GM04504 (cell line): ENCODE measurements at places on chromosomes 13 and 19.

DNA sequence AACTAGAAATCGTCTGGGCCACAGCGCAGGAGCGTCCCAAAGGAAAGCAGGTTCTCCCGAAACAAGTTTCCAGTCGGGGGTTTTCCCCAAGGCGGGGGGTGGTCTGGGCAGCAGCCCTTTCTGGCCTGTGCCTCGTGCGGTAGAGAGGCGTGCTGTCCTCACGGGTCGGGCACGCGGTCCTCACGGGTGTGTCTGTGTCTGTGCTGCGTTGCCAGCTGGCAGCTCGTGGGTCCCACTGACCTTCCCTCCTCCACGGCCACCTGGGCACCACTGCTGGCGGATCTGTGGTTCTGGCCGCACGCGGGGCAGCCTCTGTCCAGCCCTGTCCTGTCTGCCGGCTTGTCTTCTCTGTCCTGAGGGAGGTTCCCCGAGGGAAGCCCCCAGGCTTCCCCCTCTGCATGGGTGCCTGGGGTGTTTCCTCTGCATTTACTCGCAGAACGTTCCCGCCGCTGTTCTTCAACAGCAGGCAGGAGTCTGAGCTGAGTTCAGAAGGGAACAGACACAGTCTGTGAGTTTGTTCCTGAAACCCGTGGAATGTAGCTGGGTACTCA is 98.2 kb upstream of the MCF2L start:
- no peak for DNase-seq

DNA sequence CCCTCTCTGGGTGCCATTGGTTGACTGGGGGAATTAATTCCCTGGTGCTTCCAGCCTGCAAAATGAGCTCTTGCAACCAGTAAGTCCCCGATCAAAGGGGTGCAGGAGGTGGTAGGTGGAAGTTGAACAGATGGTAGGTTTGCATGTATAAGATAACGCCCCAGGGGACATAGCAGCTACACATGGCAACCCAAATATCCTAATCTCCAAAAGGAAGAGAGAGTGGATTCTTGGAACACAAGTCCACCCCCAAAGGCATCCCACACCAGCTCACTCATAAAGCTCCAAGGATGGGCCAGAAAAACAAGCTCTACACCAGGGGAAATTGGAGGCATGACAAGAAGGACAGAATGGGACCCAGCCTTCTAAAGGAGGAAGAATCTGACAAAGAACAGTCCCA is 4.8 kb downstream of the CD209 start:
- no peak for DNase-seq

DNA sequence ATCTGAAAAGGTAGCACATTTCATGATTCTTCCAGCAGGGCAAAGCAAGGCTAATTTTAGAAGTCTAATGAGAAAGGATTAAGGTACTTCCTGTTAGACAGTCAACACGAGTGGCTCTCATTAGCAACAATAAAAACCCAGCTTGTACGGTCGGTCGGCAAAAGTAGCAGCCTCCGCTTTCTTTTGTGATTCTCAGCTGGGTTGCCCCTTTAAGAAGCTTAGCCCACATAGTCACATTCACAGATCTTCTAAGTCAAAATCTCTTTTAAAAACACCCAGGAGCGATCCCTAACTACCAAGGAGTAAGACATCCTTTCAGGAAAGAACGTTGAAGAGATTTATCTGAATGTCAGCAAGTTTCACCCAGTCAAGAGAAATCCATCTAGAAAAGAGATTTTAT is 684.8 kb downstream of the DIAPH3 start:
- DNase-seq, result no peak

DNA sequence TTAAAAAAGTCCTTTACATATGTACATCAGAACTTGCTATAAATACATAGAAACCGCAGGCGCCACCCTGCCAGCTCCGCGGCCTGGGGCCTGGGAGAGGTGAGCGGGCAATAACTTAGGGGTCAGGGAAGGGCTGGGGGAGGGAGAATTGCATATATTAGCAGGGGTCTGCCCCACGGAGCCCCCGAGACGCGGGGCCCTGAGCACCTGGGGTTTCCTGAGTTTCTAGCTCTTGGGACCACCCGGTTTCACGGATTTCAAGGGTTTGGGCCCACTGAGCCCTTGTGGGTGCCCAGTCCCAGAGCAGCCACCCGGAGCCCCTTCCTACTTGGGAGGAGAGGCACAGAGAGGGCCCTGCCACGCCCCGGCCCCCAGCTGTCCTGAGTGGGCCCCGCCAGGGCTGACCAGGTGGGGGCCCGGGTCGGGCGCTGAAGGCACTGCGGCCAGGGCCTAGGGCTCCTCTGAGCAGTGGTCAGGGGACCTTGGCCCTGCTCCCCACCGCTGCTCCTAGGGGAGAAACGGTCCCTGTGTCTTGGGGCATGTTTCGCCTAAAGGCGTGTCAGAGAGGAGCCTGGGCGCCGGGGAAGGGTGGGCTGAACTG is 4.0 kb downstream of the GPX4 start:
- no peak for DNase-seq

DNA sequence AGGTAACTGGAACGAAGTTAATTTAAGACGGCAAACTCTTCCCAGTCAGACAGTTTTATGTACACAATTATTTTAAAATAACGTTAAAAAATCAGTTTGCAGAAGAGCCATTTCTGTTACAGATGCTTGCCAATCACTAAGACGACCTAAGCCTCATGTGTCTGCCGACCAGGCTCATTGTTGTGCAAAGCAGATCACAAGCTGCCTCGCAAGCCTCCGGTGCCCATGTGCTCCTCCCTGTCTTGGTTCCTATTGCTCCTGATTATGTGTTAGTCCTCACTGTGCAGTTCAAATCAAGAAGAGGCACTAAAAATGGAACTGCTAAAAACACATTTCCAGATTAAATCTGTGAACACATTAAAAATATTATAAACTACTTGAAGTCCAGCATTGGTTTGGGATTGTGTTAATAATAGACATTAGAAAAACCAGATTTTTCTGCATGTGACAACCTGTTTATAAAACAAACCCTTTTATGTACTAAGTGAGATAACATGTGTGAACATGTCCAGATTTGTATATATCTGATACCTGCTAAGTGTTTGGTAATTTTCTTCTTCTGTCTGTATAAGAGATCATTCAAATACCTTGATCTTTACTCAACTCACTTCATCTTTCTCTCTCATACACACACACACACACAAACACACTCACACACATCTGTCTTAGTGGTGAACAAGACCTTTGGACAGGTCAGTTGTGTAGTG is 81.9 kb upstream of the SLC15A1 start:
- DNase-seq, result no peak

- no peak for DNase-seq
Observed at GRCh38 chr13:108508263-108508662, 121.1 kb upstream of the MYO16 start.

- no peak for DNase-seq
Observed at GRCh38 chr13:110280985-110281688, 25.8 kb downstream of the COL4A1 start.

DNA sequence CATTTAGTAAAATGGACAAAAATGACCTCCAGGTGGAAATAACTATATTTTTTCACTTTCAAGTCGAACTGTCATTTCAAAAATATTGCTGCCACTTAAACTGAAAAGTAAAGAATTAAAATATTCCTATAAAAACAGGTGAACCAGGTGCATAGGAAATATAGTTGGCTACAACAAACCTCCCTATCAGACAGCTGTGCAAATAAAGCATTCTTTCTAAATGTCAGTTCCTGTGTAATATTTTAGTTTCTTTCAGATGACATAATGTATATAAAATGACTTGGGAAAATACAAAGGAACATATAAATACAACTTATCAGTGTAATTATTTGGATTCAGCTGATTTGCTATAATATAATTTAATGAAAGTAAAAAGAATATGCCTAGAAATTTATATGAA is 403.5 kb upstream of the GPC6 start:
- DNase-seq, result no peak

GRCh38 chr19:22602631-22603272 is 31.4 kb upstream of the ZNF492 start:
- no peak for DNase-seq

GRCh38 chr19:54481326-54481930 is 8.3 kb upstream of the CDC42EP5 start:
- DNase-seq, result no peak

DNA sequence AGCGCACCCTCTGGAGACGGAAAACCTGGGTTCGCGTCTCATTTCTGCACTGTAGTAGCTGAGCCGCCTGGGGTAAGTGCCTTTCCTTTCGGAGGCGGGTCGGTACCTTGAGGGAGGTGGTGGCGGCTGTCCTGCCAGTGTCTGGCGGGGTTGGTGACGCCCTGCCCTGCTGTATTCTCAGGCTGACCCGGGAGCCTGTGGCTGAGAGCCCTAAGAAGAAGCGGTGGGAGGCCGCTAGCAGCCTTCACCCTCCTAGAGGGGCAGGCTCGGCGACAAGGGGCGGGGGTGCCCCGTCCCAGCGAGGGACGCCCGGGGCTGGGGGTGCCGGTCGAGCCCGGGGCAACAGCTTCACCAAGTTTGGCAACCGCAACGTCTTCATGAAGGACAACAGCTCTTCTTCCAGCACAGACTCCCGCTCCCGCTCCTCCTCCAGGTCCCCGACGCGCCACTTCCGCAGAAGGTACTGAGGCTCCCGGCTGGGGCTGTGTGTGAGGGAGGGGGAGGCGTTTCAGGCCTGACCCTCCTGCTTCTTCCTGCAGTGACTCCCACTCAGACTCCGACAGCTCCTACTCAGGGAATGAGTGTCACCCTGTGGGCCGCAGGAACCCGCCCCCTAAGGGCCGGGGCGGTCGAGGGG is 6.9 kb downstream of the LENG8 start:
- DNase-seq, result no peak

DNA sequence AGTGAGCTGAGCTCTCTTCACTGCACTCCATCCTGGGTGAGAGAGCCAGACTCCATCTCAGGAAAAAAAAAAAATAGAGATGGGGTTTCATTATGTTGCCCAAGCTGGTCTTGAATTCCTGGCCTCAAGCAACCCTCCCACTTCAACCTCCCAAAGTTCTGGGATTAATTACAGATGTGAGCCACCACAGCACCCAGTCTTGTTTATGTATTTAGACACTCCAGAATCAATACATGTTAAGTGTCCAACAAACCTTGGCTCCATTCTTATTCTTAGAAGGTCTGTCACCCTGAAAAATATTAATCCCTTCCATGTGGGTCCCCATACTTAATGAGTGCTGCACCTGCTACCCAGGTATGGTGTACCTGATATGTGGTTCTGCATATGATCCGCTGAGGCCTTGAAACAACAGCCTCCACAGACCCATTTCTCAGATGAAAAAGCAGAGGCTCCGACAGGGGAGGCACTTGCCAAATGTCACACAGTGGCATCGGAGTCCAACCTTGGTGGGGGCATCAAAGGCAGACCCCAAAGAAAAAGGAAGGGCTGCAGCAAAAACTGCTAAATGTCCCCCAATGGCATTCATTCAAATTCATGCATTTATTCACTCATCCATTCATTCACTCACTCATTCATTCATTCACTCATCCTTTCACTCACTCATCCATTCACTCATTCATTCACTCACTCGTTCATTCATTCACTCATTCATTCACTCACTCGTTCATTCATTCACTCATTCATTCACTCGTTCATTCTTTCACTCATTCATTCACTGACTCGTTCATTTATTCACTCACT is 16.7 kb downstream of the TICAM1 start:
- DNase-seq, result peak; percentile 45

DNA sequence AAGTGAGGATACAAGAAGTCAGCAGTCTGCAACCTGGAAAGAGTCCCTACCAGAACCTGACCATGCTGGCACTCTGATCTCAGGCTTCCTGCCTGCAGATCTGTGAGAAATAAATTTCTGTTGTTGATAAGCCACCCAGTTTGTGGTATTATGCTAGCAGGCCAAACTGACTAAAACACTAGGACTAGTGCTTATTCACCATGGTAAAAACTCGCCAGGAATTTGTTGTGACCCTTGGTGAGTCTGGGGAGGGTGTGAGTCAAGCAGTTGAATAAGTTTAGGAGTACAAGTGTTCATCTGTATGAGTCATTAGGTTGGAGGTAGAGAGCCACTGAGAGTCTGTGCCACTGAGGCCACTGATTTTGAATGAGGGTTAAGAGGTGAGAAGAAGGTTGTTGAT is 3.6 kb downstream of the ZIK1 start:
- DNase-seq, result peak; percentile 58

DNA sequence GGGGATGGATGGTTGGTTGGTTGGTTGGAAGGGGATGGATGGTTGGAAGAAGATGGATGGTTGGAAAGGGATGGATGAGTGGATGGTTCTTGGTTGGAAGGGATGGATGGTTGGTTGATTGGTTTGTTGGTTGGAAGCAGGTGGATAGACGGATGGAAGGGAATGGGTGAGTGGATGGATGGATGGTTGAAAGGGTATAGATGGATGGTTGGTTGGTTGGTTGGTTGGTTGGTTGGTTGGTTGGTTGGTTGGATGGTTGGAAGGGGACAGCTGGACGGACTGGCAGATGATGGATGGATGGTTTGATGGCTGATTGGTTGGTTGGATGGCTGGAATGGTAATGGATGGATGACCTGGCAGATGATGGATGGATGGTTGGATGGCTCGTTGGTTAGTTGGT is 11.8 kb upstream of the HSH2D start:
- no peak for DNase-seq

GRCh38 chr13:75652726-75653125 is 16.6 kb downstream of the LMO7 start:
- no peak for DNase-seq

DNA sequence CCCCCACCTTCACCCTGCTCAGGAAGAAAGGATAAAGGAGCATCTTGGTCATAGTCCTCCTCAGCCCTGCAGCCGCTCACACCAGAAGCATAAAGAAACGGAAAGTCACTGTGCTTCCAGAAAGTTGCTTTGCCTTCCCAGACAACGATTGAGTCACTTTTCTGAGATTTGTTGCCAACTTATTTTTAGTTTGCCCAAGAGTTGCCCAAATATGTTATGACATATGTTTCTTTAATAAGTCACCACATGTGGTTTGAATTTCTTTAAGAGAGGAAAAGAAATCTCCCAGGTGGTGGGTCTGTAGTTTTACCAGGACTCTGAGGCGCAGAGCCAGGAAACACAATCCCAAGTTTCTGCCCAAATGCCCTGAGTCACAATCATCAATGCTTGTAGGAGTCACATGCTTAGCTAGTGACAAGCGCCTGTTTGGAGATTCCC is 63.4 kb upstream of the LRCH1 start:
- DNase-seq, result peak; percentile 67

DNA sequence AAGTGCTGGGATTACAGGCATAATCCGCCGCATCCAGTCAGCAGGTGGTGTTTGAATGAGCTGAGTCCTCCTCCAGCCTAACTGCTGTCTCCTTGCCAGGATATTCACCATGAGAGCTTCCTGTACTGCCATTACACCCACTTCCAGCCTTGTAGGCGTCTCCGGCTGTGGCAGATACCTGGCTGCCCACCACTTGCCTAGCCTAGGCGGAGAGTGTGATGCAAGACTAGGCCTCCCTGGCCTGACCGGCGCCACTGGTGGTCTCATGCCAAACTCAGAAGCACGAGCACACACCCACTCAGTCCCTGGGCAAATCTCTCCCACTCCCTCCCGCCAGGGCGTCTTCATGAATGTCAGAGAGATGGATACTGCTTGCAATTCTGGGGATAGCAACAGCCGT is 16.6 kb downstream of the IL12RB1 start:
- no peak for DNase-seq
